ENCODE measurements at places on chromosomes 2 and 18. TPM values are rescaled to one million over a fixed set of nuclear protein-coding genes. Genes with fewer than 3 reads are reported as not detected.

Gene FER1L5
- total RNA-seq, result under 0.01 TPM

Gene ERICH2
- not detected for total RNA-seq

Gene C2orf80
- total RNA-seq, result not detected

Gene GPR39
- total RNA-seq, result 0.90 TPM
